ENCODE measurements at places on chromosomes 13 and 19.

DNA sequence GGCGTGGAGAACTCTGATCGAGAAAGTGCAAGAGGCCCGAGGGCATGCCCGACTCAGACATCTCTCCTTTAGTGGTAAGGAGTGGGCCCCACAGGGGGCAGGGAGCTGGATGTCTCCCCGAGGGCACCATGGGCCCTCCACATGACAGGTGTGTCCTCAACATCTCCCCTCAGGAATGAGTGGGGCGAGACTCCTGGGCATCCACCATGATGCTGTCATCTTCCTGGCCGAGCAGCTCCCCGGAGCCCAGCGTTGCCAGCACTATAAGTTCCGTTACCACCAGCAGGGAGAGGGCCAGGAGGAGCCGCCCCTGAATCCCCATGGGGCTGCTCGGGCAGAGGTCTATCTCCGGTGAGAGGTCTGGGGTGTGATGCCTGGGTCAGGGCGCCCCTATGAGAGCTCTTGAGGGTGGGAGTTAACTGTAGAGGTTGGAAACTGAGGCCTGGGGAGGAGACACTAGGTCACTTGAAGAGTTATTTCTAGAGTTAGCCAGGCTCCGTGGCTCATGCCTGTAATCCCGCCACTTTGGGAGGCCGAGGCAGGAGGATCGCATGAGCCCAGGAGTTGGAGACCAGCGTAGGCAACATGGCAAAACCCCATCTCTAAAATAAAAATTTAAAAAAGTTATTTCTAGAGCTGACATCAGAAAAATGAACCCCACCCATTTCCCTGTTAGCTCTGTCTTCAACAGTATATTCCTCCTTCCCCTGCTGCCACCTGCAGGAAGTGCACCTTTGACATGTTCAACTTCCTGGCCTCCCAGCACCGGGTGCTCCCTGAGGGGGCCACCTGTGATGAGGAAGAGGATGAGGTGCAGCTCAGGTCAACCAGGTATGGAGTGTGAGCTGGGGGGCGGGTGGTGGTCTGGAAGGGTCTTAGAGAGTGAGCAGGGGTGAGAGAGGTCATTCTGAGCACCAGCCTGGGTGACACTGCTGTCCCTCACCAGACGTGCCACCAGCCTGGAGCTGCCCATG is 5.1 kb downstream of the IGFLR1 start:
- DNase-seq = no peak

- peak; percentile 31 for DNase-seq
Measured at GRCh38 chr13:94327318-94327717, 152.2 kb downstream of the DCT start.

DNA sequence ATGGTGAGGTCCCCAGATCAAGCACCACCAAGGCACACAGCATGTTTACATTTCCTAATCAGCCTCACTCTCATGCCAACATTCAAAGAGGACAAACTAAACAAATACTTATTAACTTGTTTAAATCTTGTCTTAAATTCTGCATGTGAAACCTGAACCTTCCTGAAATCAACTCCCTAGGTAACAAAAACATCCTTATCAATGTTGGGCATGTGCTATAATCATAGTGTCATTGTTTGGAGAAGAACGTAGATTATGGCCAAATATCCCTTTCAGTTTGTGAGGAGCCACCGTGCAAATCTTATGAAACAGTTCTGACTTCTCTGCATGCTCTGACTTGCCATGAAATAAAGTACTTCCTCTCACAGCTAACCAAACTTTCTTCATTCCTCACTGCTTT is 123.8 kb downstream of the NDFIP2 start:
- DNase-seq = no peak

DNA sequence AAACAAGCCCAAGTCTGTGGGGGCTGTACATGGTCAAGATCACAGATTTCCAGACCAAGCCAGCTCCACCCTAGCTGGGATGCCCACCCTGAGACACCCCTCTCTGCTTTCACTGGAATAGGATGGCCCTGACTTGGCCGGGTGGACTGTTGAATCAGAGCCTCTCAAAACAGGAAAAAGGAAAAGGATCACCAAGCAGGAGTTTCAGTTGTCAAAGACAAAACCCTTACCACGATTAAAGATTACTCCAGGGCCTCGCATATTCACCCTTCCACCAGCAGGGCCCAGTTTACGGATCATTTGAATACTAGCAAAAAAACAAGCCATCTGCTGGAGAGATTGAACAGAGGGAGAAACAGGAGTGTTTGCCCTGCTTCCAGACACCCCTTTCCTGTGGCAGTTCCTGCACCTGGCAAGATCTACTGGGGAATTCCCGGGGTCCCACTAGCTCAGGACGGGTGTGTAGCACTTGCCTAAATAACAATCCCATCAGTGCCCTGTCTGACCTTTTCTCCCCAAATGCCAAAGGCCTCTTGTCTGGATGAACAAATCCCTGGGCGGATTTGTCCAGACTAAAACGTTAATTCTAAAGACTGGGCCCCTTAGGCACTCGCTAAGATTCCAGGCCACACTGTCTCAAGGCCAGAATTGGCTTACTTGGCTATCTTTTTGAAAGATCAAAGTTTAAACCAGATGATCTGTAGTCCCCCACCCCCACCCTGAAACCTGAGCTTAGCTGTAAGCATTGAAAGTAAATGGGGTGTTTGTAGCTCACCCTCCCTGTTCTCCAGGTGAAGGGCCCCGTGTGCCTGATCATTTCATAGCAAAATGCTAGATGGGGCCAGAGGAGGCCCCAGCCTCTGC is 38.4 kb downstream of the ACTN4 start:
- DNase-seq = no peak

DNA sequence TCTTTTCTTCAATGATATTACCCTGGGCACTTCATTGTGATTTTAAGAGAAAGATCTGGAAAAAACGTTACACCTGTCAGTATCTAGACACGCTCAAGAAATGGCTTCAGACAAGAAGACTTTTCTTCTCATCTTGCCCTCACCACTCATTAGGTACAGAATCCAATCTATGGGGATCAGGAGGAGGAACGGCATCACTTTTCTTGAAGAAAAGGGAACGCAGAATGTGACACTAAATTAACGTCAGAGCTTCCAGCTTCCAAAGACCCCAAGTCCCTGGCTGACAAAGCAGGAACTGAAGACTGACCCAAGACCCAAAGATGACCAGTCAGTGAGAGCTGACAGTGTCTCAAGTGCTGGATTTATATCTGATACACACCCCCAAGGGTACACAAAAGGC is 48.2 kb downstream of the BRD4 start:
- DNase-seq = no peak

GRCh38 chr13:50521831-50522149 is 321.7 kb downstream of the DLEU7 start:
- DNase-seq = no peak

GRCh38 chr13:95756072-95756471 is 79.1 kb downstream of the DNAJC3 start:
- no peak for DNase-seq

DNA sequence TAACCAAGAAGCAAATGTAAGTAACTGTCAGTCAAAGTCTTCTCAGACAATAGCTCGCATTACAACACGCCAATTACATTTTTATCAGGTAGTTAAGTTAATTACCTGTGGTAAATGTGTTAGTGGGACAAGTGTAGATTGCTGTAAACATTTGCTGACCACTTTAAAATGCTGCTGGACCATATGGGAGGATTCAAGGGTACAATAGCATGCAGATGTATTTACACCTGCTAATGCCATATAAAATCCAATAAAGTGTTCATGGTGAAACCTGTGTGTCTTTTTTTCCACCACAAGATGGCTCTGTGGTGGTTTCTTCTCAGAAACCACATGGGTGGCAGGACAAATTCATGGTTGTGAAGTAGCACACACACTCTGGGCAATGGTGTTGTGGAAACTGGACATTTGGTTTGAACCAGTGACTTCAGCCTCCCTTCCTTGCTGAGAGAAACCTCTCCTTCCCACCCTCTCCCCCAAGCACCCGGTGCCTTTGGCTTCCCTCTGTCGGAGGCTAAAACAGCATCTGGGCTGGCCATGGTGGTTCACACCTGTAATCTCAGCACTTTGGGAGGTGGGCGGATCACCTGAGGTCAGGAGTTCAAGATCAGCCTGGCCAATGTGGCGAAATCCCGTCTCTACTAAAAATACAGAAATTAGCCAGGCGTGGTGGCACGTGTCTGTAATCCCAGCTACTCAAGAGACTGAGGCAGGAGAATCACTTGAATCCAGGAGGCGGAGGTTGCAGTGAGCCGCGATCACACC is 18.1 kb upstream of the GTF3A start:
- peak; percentile 64 for DNase-seq

- DNase-seq = no peak
Measured at GRCh38 chr13:54029226-54029625, 1000.6 kb downstream of the OLFM4 start.

DNA sequence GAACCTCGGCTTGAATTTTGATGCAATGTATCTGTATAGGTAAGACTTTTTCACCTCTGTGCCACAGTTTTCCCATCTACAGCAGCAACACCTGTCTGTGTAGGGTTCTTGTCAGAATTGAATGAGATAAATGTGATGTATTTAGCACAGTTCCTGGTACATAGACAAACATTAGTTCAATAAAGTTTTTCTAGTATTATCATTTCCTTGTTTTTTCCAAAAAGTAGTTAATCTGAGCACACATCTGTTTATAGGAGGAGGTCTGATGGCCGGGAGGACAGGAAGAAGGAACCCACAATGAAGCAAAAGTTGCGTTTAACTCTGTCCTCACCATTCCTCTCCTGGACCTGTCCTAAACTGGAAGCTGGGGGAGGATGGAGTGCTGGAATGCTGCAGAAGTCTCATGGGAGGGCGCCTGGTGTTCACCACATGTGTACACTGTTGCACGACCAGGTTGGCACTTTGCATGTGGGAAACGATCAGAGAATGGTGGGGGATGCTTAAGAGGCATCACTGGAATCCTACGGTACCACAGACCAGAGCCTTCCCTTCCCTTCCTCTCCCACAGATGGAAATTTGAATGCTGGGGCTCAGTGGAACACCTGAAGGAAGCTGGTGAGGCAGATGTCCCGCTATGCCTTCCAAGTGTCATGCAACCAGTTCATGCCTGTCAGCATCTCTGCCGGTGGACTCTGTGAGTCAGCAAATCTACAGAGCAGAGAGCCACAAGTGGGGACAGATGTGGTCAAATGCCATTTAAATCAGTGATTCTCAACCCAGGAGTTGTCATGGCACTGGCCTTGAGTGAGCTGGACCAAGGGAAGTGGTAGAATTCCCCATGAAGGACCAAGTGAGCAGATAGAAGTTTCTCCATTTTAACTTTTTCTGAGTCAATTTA is 315.6 kb downstream of the DLEU7 start:
- DNase-seq = no peak

DNA sequence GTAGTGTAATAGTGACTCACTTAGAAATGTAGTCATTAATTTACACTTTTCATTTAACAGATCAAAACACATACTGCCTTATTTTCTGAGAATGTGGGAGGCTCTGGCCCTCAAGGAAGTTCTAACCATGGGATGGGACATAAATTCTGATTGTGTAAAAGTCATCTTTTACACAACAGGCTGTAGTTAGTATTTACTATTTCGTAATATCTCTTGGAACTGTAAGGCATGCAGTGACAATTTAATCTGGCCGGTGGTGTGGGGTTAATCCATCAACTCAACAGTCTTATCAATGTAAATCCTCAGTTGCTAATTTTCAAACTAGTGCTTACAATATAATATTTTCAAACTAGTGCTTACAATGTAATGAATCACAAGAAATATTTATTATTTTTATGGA is 1599.2 kb downstream of the EFNB2 start:
- no peak for DNase-seq

DNA sequence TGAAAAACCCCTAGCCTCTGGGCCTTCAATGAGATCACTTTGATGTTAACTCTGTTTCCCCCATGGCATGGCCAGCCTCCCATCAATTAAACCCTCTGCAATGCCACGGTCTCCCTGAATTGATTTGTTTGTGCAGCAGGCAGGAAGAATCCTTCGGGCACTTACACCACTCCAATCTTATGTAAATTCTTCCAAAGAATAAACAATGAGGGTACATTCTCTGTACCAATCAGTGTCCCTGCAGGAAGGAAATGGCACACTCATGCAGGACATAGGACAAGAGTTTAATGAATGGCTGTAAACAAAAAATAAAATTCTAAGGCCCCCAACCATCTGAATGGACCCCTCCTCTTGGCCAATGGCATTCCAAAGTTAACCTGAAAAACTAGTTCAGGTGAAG is 22.2 kb downstream of the SCGB2B2 start:
- no peak for DNase-seq

GRCh38 chr13:102091231-102091630 is 310.6 kb downstream of the FGF14 start:
- DNase-seq = no peak

DNA sequence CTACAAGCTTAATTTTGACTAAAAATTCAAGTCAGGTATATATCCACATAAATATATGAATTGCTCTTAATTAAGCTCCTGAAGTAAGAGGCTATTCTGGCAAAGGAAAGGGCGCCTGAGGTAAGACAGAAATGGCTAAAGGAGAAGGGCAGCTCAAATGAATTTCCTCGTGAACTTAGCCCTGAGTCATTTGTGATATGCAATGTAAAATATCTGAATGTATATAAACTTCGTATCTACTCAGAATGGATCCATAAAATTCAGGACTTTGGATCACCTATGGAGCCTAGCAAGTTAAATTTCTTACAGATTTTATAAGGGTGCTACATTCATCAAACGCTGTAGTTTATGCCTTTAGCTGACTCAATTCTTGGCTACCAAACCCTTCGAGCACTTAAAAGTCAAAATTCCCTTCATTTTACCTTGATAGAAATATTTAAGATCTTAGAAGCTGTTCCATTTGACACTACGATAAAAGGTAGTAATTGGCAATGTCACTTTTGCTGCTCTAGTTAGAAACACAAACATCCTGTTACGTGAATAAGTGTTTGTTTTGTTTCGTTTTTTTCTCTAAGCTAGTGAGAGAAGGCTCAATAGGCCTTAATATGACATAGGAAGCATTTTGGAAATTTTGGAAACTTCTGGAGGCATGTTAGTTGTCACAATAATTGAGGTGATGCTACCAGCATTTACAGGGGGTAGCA is 69.2 kb downstream of the DIAPH3 start:
- no peak for DNase-seq

- no peak for DNase-seq
Measured at GRCh38 chr13:67410645-67411044, 180.5 kb upstream of the PCDH9 start.

DNA sequence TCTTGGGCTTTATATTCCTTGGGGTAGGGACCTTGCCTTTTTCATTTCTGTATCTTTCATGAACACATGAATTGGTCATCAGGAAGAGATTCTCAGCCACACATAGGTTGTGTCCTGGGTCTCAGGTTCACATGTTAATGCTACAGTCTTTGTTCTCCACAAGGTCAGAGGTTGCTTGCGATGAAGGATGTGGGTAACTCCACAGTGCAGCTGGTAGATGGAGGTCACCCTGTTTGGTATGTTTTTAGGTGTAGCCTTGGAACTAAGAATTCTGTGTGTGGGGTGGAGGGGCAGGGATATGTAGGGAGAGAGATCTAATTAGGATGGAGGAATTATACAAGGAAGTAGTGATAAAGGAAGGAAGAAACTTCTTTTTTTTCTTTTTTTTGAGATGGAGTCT is 23.2 kb downstream of the CEACAM1 start:
- DNase-seq = no peak

GRCh38 chr13:72620874-72621273 is 106.6 kb downstream of the MZT1 start:
- no peak for DNase-seq

GRCh38 chr13:73516731-73517130 is 457.9 kb downstream of the KLF5 start:
- DNase-seq = no peak

GRCh38 chr13:79775830-79776229 is 294.9 kb downstream of the NDFIP2 start:
- no peak for DNase-seq

GRCh38 chr19:8413629-8413995 is 507 bp downstream of the MARCHF2 start:
- DNase-seq = no peak

Data from CD4-positive, alpha-beta T cell treated with Interleukin-6 at 100 ng/mL for 8 hours (primary cell).